ENCODE measurements at places on chromosomes 6 and 20. TPM values are rescaled to one million over a fixed set of nuclear protein-coding genes. Genes with fewer than 3 reads are reported as not detected.
A peak's percentile ranks its signal among the peaks of the same experiment; 100 is the strongest.

DNA sequence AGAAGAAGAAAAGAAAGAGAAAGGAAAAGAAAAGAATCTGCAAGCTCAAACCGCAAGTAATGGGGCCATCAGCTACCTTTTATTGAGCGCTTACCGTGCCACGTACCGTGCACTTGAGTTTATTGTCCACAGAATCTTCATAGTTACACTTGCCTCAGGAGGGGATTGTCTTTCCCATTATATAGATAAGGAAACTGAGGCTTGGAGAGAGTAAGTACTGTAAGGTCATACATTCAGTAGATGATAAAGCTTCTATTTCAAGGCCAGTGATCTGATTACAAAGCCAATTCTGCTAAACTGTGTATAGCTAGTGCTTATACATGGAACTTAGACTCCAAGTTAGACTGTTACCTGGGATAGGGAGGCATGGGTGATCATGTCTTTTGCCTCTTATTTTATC is 110.4 kb upstream of the IYD start:
- DNase-seq: no peak

GRCh38 chr6:35468181-35468979 is at the start of gene RPL10A:
TSS of gene RPL10A (plus strand) at chr6:35468401. CDS start at chr6:35468435, 34 bp downstream.
- peak; percentile 97 for DNase-seq

DNA sequence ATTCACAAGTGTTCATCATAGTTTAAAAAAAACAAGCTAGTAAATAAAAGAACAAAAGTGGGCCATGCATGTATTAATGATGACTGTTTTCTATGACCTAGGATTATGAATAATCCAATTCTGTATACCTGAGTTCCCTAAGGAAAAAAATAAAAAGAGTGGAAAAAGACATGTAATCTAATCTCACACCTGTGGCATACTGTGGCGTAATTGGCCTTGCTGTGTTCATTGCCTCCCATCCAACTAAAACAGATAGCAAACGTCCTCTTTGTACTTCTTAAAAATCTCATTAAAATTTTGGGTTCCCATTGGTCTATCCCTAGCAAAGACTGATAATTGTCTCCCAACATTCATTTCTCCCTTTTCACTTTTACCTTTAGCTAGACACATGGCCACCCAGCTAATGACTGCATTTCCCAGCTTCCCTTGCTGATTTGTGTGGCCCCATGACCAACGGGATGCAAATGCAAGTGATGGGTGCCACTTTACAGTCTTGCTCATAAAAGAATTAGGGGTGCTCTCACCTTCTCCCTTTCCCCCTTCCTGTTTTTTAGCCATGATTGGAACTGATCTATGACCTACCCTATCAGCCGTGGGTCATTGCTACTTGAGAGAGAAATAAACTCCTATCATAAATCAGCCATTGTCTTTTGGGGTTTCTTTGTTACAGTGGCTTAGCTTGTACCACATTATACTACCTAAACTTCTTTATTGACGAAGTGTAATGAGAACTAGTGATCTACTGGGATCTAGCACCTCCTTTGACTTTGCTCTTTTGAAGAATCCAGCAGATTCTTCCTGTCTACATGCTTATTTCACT is 32.0 kb upstream of the TBC1D22B start:
- DNase-seq: no peak

DNA sequence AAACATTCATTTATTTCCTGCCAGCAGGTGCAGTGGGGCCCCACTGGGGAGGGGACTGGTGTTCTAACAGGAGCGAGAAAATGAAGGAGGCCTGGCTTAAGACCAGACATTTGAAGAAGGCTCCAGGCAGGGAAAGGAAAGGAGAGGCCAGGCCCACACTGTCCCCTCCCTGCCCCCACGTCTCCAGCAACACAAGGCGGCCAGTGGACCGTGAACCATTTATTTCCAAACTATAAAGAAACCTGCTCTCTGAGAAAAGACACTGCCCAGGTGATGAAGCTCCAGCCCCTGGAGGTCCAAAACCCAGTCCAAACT is 41.4 kb upstream of the CDH22 start:
- DNase-seq: no peak

GRCh38 chr6:102813489-102814275 is 1420.2 kb downstream of the GRIK2 start:
- DNase-seq: no peak

DNA sequence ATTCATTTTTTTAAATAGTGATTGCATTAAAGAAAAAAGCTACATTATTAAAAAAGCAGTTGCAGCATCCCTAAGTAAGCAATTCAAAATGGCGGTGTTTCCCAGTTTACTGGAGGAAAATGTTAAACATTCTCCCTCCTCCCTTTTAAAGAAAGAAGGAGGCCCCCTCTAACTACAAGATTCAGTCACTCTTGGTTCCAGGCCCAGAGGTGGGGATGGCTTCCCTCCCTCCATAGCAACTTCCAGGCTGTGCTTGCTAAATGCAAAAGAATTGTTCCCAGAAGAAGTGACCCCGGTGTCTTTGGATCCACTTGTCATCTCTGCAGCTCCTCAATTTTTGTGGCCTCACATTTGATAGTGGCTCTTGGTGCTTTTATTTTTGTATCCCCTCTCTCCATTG is 165.9 kb downstream of the SOBP start:
- peak; percentile 19 for DNase-seq

- DNase-seq: peak; percentile 41
Observed at GRCh38 chr6:88982720-88983119, 19.3 kb upstream of the RNGTT start.

GRCh38 chr6:168385037-168385759 is 55.8 kb upstream of the SMOC2 start:
- DNase-seq: no peak

The PI3 gene
- total RNA-seq: not detected

The MYB gene
- 0.39 TPM for total RNA-seq

The SLC17A1 gene
- total RNA-seq: not detected

The FOXS1 gene
- 0.08 TPM for total RNA-seq

The DCDC2 gene
- total RNA-seq: not detected

The OR12D3 gene
- not detected for total RNA-seq

The BTN1A1 gene
- total RNA-seq: not detected

The ULBP2 gene
- total RNA-seq: 11.6 TPM

Measured in H4 (cell line).